Lung microvascular endothelial cell (primary cell): ENCODE measurements at places on chromosomes 13 and 19.

- DNase-seq: no peak
Measured at GRCh38 chr19:3515891-3516422, 9.8 kb downstream of the FZR1 start.

DNA sequence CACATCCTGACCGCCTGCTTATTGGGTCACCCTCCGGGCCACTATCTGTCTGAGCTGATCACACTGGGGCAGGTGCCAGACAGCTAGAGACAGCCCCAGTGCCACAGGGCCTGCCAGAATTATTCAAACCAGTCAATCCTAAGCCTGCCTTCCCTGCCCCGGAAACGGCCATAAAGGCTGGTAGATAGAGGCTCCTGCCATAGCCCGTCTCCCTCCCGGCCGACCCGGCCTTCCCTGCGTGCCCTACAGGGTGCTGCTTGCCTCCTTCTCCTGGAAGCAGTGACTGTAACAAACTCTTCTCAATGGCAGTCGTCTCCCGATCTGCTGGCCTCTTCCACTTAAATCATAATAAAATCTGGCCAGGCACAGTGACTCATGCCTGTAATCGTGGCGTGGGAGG lies 158.6 kb upstream of the SOX1 start:
- no peak for DNase-seq

GRCh38 chr13:61258185-61258584 lies 157.5 kb downstream of the PCDH20 start:
- no peak for DNase-seq

DNA sequence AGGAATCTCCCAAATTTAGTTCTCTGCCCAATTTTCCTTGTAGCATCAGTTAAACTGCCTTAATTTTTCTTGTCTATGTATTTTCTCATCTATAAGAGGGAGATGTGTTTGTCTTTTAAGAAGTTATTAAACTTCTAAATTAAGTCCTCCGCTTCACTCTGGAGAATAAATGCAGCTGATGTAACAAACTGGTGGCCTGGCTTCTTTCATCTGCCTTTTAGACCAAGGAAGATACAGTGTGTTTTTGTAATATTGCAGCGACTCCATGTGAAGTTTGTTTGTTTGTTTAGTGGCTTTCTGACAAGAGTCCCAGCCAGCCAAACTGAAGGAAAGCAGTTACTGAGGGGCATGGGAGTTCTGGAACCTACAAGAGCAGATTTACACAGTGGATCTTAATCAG lies 56.4 kb downstream of the KLF12 start:
- no peak for DNase-seq

DNA sequence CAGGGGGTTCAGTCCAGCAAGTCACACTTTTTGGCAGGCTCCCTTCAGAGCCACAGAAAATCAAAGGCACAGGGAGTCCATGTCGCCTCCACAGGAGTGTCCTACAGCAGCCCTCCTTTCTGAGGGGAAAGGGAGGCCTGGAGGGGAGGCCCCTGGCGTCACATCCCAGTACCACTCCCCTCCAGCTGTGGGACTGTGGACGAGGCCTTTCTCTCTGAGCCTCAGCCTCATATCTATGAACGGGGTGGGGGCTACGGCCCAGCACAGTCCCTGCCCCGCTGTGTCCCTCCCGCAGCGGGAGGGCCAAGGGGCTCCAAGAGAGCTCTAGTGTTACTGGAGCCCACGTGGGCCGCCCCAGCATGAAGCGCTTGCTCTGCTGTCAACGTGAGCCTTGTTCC lies 23.8 kb downstream of the PEPD start:
- no peak for DNase-seq

GRCh38 chr19:55044286-55044685 lies 6.2 kb upstream of the GP6 start:
- no peak for DNase-seq

DNA sequence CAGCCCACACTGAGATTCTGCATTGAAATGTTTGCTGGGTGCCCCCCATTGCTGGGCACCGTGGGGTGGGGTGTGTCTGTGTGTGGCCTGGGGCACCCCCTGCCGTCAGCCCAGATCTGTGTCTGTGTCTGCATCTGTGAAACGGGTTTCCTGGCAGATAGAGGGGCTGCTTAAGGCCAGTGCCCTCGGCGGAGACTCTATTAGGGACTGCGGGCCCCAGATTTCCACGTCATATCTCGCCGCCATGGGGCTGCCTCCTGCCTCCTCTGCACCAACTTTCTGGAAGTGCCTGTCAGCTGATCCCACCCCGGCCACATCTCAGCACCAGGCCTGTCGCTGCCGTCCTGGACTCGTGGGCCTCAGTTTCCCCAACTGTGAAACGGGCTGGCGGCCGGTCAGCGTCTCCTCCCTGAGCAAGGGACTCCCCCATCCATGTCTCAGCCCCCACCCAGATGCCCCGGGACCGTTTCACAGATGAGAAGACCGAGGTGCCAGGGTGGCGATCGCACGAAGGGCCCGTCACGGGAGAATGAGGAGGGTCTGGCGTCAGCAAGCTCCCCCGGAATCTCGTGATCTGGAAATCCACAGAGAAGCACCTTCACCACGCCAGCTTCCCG lies 21.4 kb downstream of the ARID3A start:
- no peak for DNase-seq

DNA sequence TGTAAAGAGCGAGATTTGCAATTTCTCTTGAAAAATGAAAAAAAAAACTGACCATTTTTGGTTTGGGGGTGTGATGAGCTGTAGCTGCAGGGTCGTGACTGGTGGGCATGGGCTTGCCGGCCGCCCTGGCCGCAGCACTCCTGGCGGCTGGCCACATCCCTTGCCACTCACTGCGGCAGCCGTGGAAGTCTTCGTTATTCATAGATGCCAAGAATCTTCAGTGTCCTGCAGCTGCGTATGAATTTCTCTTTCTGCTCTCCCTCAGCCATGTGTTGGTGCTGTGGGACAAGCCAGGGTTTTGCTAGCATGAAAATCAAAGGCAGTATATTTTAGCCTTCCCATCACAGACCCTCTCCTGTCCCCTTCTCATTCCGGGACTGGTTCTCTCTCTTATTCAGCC lies 151.7 kb upstream of the TSHZ3 start:
- DNase-seq: no peak
